A549 treated with Mapracorat at 1 μM for 4 hours (cell line): ENCODE measurements at places on chromosomes 16 and 17. TPM values are rescaled to one million over a fixed set of nuclear protein-coding genes. Genes with fewer than 3 reads are reported as not detected.

HSD3B7 gene
- total RNA-seq = 12.5 to 15.4 TPM (median 14.3 TPM) in 5 replicates

BBS2 gene
- total RNA-seq = 16.4 to 24.9 TPM (median 21.6 TPM) in 5 replicates

CNGB1 gene
- 0.05 to 0.49 TPM (median 0.08 TPM) in 5 replicates for total RNA-seq

SLC16A13 gene
- 7.4 to 9.1 TPM (median 8.8 TPM) in 5 replicates for total RNA-seq

CCT6B gene
- 1.4 to 2.0 TPM (median 1.6 TPM) in 5 replicates for total RNA-seq

KRTAP4-6 gene
- total RNA-seq = not detected in 5 replicates
